ENCODE measurements at places on chromosomes 7 and 10.

DNA sequence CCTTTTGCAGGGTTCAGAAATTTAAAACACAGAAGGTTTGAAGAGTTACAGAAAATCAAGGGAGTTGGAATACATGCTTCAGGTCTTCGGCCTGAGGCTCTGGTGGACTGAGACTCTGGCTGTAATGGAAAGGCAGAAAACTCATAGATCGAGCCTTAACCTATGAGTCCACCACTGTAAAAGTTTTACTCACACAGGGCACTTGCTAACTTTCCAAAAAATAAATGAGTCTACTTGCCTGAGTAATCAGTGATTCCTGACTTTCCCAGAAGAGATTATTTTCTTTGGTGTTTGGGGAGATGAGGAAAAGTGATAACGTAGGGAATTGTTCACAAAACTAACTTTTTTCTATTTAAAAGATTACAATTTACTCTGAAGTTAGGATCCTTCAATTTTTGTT, 108.0 kb downstream of the MBL2 start:
- DNase-seq, result no peak

DNA sequence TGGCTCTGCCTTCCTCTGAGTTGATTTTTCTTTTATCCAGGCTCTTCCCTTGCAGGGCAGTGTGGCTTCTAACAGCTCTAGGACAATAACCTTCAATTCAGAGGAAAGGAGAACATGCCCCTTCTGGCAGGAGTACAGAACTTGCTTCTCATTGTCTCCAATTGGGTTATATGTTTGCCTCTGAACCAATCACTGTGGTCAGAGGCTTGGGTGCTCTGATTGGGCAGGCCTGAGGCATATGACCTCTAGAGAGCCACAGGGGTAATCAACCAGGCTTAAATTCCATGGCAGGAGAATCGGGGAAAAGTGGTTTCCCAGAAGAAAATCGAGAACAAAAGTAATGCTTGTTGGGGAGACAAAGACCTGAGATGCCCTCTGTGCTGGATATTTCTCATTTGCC, 240.0 kb downstream of the REEP3 start:
- DNase-seq, result no peak

GRCh38 chr7:71752171-71752935, 620.4 kb downstream of the GALNT17 start:
- no peak for DNase-seq

DNA sequence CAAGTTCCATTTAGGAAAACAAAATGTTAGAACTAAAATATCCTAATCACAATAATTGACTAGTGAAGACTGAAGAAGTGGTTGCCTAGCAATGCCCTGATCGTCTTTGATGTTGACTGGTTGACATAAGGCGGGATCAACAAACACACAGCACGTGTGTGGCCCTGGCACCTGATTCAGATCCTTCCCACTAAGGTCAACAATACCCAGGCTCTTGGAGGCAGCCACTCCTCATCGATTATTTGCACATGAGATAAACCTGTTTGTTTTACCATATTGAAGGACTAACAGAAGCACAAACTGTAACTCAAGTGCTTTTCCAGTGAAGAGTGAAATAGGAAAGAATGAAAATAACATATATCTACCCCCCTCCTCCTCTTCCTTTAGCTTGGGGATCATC, 15.6 kb downstream of the FANK1 start:
- DNase-seq, result no peak

DNA sequence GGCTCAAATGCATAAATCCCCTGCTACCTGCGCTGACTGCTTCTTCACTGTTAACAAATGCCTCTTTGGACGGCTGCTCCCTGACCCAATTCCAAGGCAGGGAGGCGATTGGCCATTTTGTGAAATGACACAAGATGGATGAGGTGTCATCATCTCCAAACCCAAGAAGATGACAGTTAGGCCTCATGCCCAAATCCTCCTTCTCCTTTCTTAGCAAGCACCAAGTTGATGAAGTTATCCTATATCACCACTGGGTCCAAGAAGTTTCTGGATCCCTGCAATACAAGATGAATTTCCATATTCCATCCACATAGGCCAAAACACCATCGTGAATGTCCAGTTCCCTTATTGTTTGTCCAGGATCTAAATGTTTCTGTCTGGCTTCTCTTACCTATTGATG, 98.5 kb upstream of the RAB11FIP2 start:
- DNase-seq, result no peak

GRCh38 chr7:121872831-121873288, at the start of gene PTPRZ1:
Gene PTPRZ1 (plus strand): TSS chr7:121873161. CDS start chr7:121873500, 339 bp downstream.
- no peak for DNase-seq

DNA sequence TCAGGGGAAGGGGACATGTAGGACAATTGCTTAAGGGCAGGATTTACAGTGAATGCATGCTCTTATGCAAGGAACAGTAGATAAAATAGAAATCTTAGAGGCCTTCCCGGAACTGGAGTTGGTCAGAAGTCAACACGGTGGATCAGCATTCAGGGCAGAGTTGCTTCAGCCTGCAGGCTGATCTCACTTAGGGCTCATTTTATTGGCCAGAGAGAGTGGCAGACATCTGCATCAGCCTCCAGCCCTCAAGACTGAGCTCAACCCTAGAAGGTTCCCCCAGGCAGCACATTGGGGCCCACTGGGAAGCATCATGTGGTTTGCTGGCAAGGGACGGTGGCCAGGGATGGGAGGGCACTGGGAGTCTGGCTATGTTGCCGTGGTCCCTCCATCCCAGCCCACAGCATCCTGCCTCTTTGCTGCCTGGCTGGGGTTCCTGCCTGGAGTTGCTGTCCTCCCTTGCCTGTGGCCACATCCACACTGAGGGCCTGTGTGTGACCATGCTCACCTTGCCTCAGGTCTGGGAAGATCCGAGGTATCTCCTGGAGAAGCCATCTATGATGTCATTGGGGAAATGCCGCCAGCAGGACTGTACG, 13.0 kb downstream of the SCART1 start:
- no peak for DNase-seq

DNA sequence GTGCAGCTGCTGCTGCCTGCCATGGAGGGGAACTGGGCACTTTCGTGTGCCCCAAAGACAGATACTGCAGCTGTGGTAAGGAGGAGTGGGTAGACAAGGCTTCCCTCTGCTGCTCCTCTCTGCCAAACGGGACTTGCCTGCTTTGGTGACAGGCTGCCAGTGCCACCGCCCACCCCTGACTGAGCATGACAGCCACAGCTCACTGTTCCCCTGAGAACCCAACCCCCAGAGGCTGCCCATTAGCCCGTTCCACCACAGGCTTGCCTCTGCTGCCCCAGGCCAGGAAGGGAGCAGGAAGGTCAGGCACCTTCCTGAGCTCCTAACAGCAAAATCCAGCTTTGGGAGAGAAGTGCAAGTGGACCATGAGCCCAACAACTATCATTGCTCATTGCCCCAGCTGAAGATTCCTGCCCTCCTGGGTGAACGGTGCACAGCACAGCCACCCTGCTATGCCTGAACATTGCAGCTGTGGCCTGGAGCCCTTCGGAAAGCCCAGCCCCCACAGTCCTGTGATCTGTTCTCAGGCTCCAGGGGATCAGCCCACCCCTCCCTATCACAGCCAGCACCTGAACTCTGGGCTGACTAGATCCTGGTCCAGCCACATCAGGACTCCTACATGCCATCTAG, 58.7 kb upstream of the ANTXRL start:
- no peak for DNase-seq

DNA sequence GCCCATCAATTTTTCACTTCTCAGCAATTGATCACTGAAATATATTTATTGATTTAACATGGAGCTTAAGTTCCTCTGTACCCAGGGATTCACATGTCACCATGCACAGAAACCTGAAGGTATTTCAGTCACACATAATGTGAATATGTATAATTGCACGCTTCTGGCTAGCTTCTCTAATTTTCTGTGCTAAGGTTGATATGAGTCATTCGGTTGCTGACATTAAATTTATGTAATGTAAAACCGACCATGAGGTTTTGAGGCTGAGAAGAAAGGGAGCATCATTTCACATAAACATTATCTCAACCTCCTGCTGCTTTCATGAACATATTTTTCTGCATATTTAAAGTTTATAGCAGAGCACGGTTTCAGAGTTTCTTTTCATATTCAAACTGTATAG, 381.0 kb upstream of the TPK1 start:
- DNase-seq, result no peak

- no peak for DNase-seq
Observed at GRCh38 chr7:84568781-84569180, 374.2 kb upstream of the SEMA3A start.

GRCh38 chr10:130333185-130333584, 197.0 kb downstream of the GLRX3 start:
- DNase-seq, result no peak

DNA sequence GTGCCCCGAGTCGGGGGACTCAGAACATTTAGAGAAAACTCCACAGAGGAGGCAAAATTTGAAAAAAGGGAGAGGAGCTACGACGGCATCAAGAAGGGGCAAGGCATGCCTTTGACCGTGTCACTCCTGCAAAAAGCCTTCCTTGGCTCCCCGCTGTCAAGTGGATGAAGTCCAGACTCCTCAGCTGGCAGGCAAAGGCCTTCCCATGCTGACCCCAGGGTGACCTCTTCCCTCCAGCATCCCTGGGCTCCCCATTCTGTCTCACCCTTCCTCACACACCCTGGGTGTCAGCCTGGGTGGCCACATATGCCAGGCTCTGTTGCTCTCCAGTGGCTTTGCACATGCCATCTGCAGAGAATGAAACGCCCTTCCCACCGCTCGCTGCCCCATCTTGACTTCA, 88.4 kb upstream of the ZMIZ1 start:
- no peak for DNase-seq

DNA sequence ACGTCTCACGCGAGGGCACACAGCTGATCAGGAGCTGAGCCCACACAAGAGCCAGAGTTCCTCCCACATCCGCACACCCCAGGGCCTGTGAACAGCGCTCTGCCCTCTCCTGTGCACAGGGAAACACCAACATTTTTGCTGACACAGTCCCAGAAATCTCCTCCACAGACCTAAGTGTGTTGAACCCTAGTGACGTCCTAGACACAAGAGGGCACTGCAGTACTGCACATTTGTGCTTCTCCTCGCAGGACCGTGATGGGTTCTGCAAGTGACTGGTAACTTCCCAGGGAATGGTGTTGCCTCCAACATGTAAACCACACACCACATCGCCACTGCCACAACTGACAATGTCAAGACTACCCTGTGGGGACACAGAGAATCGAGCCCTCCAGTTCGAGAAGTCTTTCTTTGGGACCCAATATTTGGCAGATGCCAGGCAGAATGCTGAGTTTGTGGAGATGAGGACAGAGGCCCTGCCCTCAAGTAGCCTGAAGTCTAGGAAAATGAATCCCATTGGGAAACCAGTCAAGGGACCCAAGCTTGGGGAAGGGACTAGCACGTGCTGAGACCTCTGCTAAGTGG, 170.3 kb downstream of the PAXIP1 start:
- no peak for DNase-seq

DNA sequence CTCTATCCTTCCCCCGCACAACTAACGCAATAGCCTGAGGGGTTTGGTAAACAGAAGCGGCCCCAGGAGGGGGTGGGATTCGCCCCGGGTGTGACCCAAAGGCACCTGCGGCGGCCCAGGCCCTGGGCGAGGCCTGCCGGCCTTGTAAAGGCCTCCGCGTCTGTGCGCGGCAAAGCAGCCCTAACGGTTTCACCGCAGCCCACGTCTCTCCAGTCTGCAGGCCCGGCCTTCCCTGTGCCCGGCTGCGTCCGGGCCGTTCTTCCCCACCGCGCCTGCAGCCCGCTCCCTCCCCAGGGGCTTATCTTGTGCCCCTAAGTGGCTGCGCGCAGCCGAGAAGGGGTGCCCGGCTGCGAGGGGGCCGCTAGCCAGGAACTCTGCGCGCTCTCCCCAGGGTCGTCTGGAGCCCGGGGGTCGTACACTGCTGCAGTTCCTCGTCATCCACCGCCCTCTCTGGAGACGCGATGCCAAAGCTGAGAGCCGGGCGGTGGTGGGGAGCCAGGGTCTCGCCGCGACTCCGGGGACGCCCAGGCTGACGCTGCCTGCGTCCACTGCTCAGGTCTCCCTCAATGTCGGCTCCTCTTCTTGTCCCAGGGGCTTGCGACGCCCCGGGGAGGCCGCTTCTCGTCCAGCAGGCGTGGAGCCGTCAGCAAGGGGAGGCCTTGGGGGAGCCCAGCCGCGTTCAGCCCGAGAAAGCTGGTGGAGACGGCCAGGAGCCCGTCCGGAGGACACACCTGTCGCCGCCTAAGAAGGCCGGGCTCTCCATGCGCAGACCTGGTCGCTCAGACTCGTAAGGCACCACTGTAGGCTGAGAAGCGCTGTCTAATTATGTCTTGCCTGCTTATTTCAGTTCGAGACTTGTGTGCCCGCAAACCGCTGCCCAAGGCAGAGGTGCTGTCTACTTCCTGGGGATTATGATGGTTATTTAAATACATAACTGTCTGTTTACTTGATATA, 132.3 kb downstream of the SPAG6 start:
- DNase-seq, result no peak

- DNase-seq, result no peak
Observed at GRCh38 chr7:93039786-93040185, 78.0 kb downstream of the SAMD9 start.

GRCh38 chr7:137354396-137354795, 10.9 kb upstream of the PTN start:
- no peak for DNase-seq

DNA sequence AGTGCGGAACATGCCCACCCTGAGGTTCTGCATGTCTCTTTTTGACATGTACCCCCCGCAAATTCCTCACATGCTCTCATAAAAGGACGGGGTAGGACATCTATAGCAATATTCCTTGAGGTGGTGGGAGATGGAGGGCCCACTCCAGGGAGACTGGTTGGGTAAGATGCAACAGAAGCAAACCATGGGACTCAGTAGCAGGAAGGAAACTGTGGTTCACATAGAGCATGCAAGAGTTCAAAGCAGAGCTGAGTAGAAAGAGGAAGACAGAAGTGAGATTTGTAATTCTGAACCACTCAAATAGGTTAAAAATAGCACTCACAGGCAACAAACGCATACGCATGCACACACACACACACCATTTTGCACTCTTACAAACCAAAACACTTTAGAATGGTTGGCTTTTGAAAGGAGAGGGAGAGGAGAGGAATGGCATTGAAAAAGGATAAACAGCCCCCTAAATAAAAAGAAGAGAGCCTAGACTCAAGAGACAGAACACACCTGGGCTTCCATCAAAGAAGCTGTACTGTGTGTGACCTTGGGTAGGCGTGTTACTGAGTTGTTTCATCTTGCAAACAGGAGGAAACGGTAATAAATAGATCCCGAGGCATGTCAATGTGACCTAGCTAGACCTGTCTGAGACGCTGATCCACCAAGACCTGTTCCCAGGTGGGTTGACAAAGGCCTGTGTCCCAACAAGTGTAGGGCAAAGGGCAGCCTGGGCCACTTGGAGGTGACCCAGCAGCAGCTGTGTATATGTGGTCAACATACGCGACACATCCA, 77.6 kb upstream of the LRRC4 start:
- no peak for DNase-seq

DNA sequence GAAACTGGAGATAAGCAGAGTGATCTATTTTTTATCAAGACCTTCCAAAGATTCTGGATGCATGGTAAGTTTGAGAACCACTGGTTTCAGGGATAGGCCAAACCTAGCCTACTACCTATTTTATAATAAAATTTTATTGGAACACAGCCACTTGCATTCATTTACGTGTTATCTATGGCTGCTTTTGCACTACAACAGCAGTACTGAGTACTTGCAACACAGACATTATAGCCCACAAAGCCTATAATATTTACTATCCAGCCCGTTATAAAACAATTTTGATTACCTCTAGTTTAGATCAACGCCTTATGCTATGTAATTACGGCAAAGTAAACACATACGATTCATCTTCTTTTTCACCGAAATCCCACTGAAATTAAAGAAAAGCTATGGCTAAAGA, 18.4 kb downstream of the STEAP1 start:
- DNase-seq, result no peak

- no peak for DNase-seq
Observed at GRCh38 chr10:82551506-82551905, 676.5 kb downstream of the NRG3 start.

- no peak for DNase-seq
Observed at GRCh38 chr10:71632896-71633600, 86.5 kb downstream of the C10orf105 start.

Measured in activated CD8-positive, alpha-beta memory T cell treated with anti-CD3 and anti-CD28 coated beads for 1 hour (primary cell).